ENCODE measurements at places on chromosomes 5 and 9.

DNA sequence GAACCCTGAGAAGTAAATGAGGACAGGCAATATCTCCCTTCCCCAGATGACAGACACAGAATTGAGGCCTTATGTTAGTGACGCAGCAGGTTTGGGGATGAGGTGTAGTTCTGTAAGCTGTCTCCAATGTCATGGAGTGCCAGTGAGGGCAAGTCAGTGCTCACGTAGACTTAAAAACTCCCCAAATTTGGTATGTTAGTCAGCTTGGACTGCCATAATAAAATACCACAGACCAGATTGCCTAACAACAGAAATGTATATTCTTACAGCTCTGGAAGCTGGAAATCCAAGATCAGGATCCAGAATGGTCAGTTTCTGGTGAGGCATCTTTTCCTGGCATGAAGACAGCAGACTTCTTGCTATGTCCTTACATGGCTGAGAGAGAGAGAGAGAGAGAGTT is 14.9 kb downstream of the FOXI1 start:
- DNase-seq: no peak

DNA sequence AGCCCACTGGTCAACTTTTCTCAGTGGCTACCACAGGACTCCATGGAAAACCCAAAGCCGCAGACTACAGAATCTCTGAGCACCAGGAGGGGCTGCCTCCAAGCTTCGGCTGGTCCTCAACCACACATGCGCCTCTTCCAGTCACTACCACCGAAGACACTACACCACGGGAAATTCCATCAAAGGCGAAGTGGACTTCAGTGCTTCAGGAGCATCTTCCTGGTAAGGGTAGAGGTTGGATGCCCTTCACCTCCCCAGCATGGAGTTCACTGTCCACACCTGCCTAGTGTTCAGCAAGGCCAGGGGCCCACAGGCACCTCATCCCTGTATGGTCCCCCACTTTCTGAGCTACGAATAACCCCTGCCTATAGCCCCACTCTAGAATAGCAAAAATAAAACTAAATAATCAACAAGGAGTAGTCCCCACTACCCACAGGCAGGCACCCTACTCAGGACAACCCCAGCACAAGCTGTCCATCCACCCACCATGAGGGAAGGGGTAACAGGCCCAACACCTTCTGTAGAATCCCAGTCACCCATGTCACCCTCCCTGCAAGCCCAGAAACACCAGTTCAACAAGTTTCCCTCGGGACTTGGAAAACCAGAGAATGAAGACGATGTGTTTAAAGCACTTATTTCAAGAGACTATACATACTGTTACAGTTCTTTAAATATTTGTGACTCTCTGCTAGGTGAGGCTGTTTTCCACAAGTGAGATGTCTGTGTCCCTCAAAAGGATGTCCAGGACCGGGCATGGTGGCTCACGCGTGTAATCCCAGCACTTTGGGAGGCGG is 2.6 kb downstream of the VDAC1 start:
- no peak for DNase-seq

- DNase-seq: no peak
Observed at GRCh38 chr5:122515709-122516431, 203.8 kb downstream of the SNCAIP start.

DNA sequence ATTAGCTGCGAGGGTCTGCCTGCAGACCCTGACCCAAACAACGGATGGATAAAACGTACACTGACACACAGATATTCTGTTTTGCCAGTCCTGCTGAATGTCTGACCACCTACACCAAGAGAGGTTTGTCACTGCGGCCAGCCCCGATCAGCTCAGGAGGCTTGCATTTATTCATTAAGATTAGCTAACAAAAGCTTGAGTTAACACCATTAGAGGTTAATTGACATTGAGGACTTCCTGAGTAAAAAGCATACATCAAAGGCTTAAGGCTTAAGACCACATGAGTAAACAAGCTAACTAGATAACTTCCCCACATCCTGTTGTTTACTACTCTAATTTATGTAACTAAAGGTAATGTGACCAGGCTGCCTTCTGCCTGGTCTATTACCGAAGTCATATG is 198.1 kb upstream of the TRPC7 start:
- no peak for DNase-seq

GRCh38 chr9:134538856-134539566 is 102.6 kb upstream of the COL5A1 start:
- DNase-seq: no peak

- no peak for DNase-seq
Observed at GRCh38 chr5:145681216-145681615, 153.9 kb downstream of the PRELID2 start.

GRCh38 chr9:112378328-112379176 is 1.4 kb upstream of the HSDL2 start:
- no peak for DNase-seq

Data from T-helper 9 cell (primary cell).